ENCODE measurements at places on chromosomes 11 and 22. TPM values are rescaled to one million over a fixed set of nuclear protein-coding genes. Genes with fewer than 3 reads are reported as not detected.

Gene CCDC179
- total RNA-seq: not detected

Gene TTLL12
- 27.1 TPM for total RNA-seq

Gene DDIAS
- 1.9 TPM for total RNA-seq

Gene MMP7
- total RNA-seq: 2.6 TPM

Gene NEU3
- total RNA-seq: 6.4 TPM

Gene MMP10
- 0.86 TPM for total RNA-seq

Gene FADS3
- total RNA-seq: 94.7 TPM

Gene TRIM49D1
- total RNA-seq: not detected

Gene HSPA8
- total RNA-seq: 2,555 TPM

Gene MRGPRF
- total RNA-seq: 61.3 TPM

Gene TREH
- total RNA-seq: not detected

GRCh38 chr11:102177974-102178631 is 67.9 kb downstream of the YAP1 start:
- DNase-seq: peak; percentile 95

GRCh38 chr11:111829185-111829968 is 42.0 kb downstream of the ALG9 start:
- no peak for DNase-seq

- no peak for DNase-seq
These were observed 1.1 kb downstream of the MOB2 start for GRCh38 chr11:1485504-1485885.

- DNase-seq: no peak
These were observed 23.9 kb downstream of the FADD start for GRCh38 chr11:70226967-70227366.

DNA sequence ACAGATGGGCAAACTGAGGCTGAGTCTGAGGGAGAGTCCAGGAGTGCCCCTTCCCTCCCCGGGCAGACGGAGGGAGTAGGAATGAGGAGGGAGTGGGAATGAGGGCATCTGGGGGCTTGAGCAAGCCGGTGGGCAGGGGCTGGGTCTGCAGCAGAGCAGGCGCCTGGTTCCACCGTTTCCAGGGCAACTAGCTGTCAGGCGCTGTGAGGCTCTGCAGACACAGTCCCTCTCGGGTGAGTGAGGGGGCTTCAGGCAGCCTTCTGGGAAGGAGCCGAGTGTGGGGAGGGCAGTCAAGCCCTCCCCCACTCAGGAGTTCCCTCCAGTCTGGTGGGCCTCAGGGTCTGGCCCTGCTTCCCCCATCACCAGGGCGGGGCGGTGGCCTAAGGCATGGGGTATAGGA is 19.0 kb downstream of the TMEM258 start:
- DNase-seq: no peak

DNA sequence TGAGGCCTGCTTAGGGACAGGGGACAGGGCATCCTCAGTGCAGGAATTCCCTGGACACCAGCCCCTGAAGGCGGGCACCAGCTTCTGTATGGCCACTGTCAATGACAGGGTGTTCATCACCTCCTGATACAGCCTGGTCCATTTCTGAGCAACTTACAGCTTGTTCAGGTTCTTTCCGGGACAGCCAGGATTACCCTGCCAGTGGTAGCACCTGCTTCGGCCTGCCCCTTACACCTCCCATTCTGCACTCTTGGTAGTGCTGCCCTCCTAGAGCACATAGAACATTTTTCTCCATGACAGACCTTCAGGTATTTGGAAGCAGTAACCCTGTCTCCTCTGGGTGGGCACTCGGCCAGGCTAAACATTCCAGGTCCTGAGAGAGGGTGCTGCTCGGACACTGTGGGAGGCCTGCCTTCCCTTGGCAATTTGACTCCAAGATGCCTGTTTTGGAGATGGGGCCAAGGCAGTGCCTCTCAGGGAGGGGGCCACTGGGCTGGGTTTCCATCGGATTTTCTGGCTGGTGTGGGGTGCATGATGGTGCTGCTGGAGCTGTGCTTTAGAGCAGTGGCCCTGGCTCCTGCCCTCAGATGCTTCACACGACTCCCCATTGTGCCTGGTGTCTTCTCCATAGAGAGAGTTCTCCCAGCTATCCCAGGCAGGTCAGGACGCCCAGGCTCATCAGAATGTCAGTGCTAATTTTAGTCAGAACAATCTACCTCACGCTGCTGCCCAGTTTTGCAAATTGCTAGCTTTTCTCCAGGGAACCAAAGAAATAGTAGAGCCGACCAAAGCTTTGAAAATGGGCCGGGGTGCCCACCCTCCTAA is 1.2 kb downstream of the GAL3ST3 start:
- no peak for DNase-seq

DNA sequence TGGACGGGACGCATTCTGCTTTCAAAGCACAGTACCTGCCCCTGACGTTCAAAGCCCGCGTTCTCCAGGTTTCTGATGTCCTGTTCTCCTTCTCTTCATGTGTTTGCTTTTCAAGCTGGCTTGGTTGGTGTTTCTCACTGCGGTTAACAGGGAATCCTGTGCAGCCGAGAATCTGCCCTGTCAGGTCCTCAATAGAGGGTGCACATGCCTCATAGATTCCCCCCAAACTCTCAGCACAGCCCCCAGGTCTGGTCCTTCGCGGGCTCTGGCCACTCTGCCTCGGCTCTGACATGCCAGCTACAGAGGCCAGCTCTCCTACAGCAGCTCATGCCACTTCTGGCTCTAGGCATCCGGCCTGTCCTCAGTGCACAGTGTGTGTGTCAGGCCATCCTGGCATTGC is 1343.8 kb downstream of the TBC1D22A start:
- DNase-seq: no peak

DNA sequence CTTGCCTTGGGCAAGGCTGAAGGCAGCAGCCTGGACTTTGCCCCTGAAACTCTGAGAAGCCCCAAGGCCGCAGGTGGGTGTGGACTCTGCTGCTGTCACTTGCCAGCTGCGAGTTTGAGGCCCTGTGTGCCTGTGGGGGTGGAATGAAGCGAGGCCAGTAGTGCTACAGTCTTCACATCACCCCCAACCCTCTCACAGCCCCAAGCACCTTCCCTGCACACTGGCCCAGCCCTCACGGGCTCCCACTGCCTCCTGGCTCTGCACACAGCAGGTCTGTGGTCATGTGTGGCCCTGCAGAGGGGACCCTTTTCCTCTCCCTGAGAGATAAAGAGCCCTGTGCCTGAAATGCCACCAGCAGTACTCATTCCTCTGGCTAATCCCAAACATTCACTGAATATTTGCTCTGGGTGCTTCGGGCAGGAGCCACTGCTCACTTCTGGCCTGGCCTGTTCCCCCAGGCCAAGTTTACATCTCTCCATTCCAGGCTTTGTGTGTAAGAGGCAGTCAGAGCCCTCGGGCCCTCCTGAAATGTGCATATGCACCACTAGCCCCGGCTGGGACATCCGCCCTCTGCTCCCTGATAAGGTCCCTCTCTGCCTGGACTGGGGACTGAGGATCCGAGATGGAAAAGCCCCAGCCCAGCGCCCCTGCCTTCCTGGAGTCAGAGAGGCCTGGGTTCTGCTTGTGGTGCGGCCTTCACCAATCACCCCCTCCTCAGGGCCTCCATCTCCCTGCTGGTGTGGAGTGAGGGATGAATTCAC is 17.7 kb downstream of the MGAT3 start:
- DNase-seq: no peak

DNA sequence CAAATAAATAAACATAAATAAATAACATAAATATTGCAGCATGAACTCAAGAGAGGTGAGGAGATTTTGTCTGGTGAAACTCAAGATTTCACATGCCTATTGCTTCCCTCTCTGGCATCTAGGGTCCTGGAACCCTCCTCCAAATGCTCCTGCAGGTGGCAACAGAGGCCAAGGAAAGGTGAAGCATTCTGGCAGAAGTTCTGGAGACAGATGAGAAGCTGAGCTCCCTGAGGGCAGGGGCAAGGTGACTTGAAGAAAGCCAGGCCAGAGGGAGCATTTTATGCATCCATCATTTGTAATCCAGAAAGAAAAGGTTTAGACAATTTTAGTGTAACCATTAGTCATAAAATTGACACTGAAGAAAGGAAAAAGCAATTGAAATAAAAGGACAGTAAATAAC is 64.9 kb downstream of the ENDOD1 start:
- DNase-seq: peak; percentile 48

DNA sequence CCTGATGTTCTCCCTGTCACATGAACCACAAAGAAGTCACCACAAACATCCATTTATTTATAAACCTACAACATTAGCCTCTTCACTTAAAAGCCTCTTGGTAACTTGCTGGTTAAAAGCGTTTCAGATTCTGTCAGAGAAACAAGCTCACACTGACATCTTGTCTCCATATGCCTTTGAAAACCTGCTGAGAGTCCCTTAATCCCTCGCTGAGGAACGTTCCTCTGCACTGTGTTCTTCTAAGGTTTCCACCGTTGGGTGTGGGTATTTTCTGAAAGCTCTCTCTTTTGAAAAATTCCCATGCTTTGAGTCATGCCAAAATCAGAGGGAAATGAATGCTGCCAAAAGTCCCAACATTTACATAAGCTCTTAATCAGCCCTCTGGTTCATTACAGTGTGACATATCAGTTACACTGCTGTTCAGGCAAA is 149.8 kb downstream of the CCDC34 start:
- DNase-seq: peak; percentile 91

DNA sequence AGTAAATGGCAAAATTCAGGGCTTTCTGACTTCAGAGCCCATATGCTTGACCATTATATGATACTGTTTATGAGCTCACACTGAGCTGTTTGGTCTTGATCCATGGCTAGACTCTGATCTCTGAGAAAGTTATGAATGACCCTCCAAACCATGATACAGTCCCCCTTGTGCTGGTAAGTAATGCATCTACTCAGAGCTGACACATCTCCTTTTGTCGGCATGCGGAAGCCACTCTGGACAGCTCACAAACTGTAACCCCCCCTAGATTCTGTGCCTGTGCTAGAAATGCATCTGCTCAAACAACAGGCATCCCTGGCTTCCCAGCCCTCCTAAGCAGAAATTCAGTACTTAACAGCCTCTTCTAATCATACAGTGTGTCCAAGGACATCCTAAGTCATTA is 150.8 kb upstream of the RAG2 start:
- no peak for DNase-seq

- DNase-seq: no peak
These were observed 8.7 kb downstream of the MMP26 start for GRCh38 chr11:4713241-4713640.

- DNase-seq: peak; percentile 70
These were observed 69.2 kb downstream of the SCUBE1 start for GRCh38 chr22:43273902-43274484.

- no peak for DNase-seq
These were observed 1.9 kb downstream of the HTR3B start for GRCh38 chr11:113906516-113906915.

DNA sequence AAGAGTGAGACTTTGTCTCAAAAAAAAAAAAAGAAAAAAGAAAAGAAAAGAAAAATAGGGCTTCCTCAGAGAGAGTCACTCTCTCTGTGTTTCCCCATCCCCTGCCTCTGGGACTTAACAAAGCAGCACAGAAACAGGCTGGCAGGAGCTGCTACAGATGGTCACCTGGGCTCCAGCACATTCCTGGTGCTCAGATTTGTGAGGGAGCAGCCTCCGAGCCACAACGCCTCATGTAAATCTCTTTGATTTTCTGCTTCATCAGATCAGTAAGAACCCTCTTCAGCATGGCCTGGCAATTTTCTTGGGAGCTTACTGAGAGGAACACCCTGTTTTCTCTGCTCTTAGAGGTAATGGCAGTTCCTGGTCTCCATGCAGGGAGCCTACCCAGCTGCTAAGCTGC is 15.2 kb upstream of the LDHA start:
- DNase-seq: no peak

- DNase-seq: no peak
These were observed 83.1 kb upstream of the NCAM1 start for GRCh38 chr11:112878033-112878601.

Measured in fibroblast of villous mesenchyme (primary cell).